CD4-positive, alpha-beta memory T cell (primary cell): ENCODE measurements at places on chromosomes 2 and 18. TPM values are rescaled to one million over a fixed set of nuclear protein-coding genes. Genes with fewer than 3 reads are reported as not detected.

The EHBP1 gene
- total RNA-seq = 26.8 TPM

DNA sequence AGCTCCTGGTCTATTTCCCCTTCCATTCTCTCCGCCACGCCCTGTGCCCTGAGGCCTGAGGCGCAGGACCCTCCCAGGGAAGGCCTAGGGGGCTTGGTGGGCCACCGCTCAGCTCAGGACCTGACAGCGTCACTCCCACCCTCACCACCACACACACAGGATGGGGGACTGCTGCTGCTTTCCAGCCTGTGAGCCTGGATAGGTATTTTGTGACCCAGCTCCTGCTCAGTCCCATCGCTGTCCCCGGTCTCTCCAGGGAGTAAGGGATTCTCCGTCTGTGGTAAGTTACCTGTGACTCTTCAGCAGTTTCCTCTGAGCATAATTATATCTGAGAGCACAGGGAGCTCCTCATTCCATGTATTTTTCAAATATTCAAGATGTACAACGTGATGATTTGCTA is 16.3 kb downstream of the FAM228A start:
- no peaks in the 10 kb centered on the region for H3K36me3 ChIP-seq
- H3K4me3 ChIP-seq = no peak overlapping the region
- H3K4me1 ChIP-seq = no peaks in the 10 kb centered on the region
- DNase-seq = no peak
- H3K27me3 ChIP-seq = no peaks in the 10 kb centered on the region

DNA sequence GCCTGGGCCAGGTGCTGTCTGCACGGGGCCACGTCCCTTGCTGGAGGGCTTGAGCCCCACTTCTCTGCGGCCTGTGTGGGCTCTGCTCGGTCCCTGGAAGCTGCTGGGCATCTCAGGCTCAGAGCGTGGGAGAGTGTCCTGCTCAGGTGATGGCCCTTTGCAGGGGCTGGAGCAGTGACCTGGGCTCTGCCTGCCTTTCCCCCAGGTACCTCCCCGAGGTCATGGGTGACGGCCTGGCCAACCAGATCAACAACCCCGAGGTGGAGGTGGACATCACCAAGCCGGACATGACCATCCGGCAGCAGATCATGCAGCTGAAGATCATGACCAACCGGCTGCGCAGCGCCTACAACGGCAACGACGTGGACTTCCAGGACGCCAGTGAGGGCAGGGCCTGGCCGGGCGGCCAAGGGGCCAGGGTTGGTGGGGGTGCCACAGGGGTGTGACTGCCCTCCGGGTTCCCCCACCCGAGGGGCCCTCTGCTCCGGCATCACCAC is 29.9 kb downstream of the GPC1 start:
- no peaks in the 10 kb centered on the region for H3K4me1 ChIP-seq
- H3K4me3 ChIP-seq = no peak overlapping the region
- no peaks in the 10 kb centered on the region for H3K27me3 ChIP-seq
- no peak overlapping the region for H3K27ac ChIP-seq
- H3K36me3 ChIP-seq = no peaks in the 10 kb centered on the region

DNA sequence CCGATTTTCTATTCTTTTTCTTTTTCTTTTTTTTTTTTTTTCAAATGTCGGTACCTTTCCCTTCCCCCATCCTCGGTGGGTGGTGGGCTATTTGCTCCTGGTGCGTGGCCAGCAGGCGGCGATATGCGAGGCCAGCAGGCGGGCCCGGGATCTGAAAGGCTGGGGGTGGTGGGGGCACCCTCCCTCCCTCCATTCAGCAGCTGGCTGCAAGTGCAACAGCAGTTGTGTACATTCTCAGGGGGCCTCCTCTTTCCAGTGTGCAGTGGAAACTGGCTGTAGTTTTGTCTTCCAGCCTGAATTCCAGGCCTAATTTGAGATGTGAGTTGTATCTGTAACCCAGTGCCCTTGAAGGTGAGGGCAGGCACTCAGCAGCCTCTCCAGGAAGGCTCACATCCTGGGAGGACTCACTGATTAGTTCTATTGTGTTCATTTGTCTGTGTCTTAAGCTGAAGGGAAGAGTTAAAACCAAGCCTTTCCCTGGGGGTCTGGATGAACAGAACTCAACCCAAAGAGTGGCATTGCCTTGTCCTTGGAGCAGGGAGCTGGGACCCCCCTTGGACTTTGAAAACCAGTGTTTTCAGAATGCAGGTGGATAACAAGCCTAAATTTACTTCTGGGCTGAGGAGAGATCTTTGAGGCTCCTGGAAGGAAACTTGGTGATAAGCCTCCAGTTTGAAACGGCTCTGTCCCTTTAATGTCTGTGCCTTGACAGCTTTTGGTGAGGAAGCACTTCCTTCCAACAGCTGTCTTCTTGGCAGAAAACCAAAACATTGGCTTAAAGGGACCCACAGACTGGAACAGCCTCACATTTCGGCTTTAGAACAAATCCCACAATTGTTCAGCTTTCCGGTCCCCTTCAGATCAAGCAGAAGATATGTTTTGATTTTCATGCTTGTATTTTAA is 3.3 kb downstream of the MYCN start:
- H3K27me3 ChIP-seq = peaks cover 4% of the 10 kb centered on the region
- H3K4me3 ChIP-seq = no peak overlapping the region
- DNase-seq = no peak
- H3K4me1 ChIP-seq = peaks cover 28% of the 10 kb centered on the region

DNA sequence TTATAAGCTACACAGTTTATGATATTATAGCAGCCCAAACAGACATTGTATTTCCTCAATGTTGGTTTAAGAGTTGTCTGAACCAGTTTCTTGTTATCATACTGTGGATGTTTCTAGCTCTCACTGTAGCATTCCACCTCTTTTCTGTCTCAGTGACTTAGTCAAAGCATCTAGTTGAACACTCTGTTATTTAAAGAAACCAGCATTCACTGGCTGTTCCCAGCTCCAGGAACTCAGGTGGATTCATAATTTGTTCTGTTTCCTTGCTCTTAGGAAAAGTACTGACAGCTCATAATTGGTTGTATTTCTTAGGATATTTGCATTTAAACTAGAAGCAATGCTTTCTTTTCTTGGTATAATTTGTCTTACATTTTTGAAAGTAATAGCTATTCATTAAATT is 17.5 kb downstream of the LRATD1 start:
- no peak overlapping the region for H3K4me3 ChIP-seq
- H3K27ac ChIP-seq = no peak overlapping the region
- H3K36me3 ChIP-seq = no peaks in the 10 kb centered on the region
- H3K4me1 ChIP-seq = no peaks in the 10 kb centered on the region
- no peaks in the 10 kb centered on the region for H3K27me3 ChIP-seq
- DNase-seq = no peak

DNA sequence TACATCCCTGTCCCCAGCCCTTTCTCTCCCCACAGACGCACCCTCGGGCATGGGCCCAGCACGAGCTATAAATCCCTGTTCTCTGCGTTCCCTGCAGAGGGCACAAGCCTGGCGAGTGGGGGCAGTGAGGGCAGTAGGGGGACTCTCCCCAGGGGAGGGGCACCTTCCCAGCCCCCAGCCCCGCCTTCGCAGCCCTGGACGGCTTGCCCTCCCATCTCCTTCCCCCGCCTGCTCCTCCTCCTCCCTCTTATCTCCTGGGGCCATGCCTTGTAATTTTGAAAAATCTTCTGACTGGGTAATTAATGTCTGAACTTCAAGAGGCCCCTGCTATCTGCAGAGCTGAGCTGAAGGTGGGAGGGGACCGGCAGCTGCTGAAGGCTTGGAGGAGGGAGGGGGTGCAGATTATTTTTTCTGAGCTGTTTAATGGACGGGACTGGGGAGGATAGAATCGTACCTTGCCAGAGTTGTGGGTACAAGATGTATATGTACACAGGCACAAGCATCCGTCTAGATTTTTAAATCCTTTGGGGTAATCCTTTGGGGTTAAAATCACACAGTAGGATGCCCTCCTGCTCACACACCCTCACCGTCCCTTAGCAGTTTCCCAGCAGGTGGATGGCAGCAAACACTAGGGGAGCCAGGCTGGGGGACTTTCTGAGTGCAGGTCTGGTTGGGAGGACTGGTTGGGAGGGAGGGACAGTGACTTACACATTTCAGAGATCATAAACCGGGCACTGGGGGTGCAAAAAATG is 121.9 kb downstream of the SMAD7 start:
- H3K4me3 ChIP-seq = no peak overlapping the region
- no peak overlapping the region for H3K27ac ChIP-seq
- no peak for DNase-seq
- H3K36me3 ChIP-seq = no peaks in the 10 kb centered on the region
- peaks cover 45% of the 10 kb centered on the region for H3K4me1 ChIP-seq

The LIMS3 gene
- 3.6 TPM for total RNA-seq

- no peak overlapping the region for H3K4me3 ChIP-seq
- H3K27ac ChIP-seq = no peak overlapping the region
- no peaks in the 10 kb centered on the region for H3K4me1 ChIP-seq
- H3K36me3 ChIP-seq = no peaks in the 10 kb centered on the region
Observed at GRCh38 chr2:71261534-71261933, 34.6 kb upstream of the PAIP2B start.

- no peak for DNase-seq
- no peak overlapping the region for H3K4me3 ChIP-seq
- H3K27me3 ChIP-seq = peaks cover 52% of the 10 kb centered on the region
Observed at GRCh38 chr2:104860451-104860790, 6.5 kb downstream of the POU3F3 start.

GRCh38 chr2:75424936-75425619 is 135.7 kb downstream of the EVA1A start:
- H3K36me3 ChIP-seq = no peaks in the 10 kb centered on the region

- H3K4me3 ChIP-seq = no peak overlapping the region
- H3K4me1 ChIP-seq = peaks cover 7% of the 10 kb centered on the region
- no peak for DNase-seq
- H3K27ac ChIP-seq = no peak overlapping the region
- no peaks in the 10 kb centered on the region for H3K27me3 ChIP-seq
- no peaks in the 10 kb centered on the region for H3K36me3 ChIP-seq
Observed at GRCh38 chr2:48532824-48533223, 2.9 kb downstream of the STON1 start.

- no peak overlapping the region for H3K4me3 ChIP-seq
- H3K27ac ChIP-seq = no peak overlapping the region
- peaks cover 16% of the 10 kb centered on the region for H3K4me1 ChIP-seq
- DNase-seq = no peak
- H3K27me3 ChIP-seq = no peaks in the 10 kb centered on the region
- peaks cover 57% of the 10 kb centered on the region for H3K36me3 ChIP-seq
Observed at GRCh38 chr2:241339839-241340630, 16.1 kb upstream of the FARP2 start.

The RBBP8 gene
- 1.4 TPM for total RNA-seq

DNA sequence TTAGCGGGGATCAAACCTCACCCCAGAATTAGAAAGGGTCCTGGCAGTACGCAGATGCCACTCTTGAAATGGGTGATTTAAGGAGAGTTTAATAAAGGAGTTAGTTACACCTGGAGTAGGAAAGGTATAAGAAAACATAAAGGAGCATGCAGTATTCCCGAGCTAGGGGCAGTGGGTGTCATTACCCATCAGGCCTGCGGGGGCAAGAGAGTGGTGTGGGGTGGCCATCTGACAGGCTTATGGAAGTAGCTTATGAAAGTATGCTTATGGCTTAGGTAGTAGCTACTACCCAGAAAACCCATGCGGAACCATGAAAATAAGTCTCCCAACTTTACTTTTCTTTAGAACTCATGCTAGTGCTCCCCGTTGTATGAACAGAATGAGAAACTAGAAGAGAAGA is 568.9 kb upstream of the ACVR2A start:
- no peak overlapping the region for H3K27ac ChIP-seq
- H3K27me3 ChIP-seq = no peaks in the 10 kb centered on the region
- H3K4me1 ChIP-seq = no peaks in the 10 kb centered on the region
- DNase-seq = no peak
- H3K36me3 ChIP-seq = no peaks in the 10 kb centered on the region
- no peak overlapping the region for H3K4me3 ChIP-seq

The TTR gene
- total RNA-seq = not detected

The ALPP gene
- not detected for total RNA-seq

The C1D gene
- 13.4 TPM for total RNA-seq

The NOL4 gene
- not detected for total RNA-seq

DNA sequence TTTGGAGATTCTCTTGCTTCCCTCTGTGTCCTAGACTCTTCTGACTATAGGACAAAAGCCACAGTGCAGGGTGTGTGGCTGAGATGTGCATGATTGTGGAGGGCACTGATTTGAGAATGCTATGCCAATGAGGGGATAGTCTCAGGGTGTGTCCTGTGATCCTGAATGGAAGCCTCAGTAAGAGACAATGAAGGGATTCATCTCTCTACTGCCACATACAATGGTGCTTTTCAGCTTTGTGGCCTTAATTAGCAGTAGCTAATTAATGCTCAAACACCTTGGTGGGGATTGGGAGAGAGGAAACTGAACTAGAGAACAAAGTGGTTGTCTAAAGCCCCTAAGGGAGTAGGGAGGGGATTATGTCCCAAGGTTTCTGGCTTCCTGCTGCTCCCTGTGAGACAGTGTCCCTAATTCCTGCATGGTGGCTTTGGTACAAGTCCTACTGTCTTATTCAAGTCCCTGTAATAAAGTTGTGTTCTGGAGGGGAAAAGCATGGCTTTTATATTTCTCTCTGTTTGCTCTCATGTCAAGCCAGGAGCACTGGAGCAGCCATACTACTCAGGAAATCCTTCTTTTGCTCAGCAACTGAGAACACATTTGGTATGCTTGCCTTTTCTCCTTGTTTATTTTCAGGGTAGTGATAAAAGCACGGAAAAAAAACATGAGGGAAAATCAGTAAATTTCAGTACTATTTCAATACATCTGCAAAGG is 415.2 kb upstream of the TCF4 start:
- no peak overlapping the region for H3K27ac ChIP-seq
- H3K4me3 ChIP-seq = no peak overlapping the region
- no peaks in the 10 kb centered on the region for H3K4me1 ChIP-seq
- DNase-seq = no peak
- no peaks in the 10 kb centered on the region for H3K36me3 ChIP-seq

GRCh38 chr2:177171418-177171865 is 41.2 kb upstream of the HNRNPA3 start:
- H3K27me3 ChIP-seq = no peaks in the 10 kb centered on the region
- no peak overlapping the region for H3K27ac ChIP-seq
- no peak overlapping the region for H3K4me3 ChIP-seq
- no peak for DNase-seq
- no peaks in the 10 kb centered on the region for H3K36me3 ChIP-seq

DNA sequence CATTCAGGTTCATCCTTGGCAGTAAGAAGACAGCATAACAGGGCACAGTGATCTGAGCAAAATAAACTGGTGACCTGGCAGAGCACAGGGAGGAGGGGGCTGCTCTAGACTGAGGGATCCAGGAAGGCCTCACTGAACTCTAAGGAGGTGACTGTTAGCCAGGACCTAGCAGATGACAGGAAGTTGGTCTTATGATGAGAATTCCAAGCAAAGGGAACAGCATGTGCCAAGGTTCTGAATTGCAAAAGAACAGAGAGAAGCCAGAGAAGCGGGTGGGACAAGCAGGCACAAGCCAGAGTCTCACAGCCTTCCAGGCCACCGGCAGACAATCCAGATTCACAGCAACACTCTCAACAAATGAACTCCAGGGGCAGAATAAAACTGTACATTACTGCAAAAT is 152.7 kb upstream of the PTPRM start:
- DNase-seq = no peak
- H3K36me3 ChIP-seq = no peaks in the 10 kb centered on the region
- H3K27ac ChIP-seq = no peak overlapping the region
- H3K4me3 ChIP-seq = no peak overlapping the region

The MATN3 gene
- not detected for total RNA-seq

The RELCH gene
- 59.4 TPM for total RNA-seq

The IL1R2 gene
- total RNA-seq = not detected

The NEU2 gene
- total RNA-seq = not detected

GRCh38 chr2:160431441-160431840 is 62.2 kb downstream of the RBMS1 start:
- H3K27ac ChIP-seq = no peak overlapping the region
- H3K4me3 ChIP-seq = no peak overlapping the region
- no peaks in the 10 kb centered on the region for H3K27me3 ChIP-seq
- no peak for DNase-seq

The CRYBA2 gene
- not detected for total RNA-seq
